ENCODE measurements at places on chromosomes 2 and 18.

- DNase-seq, result no peak
These were observed 466.9 kb upstream of the HNRNPA3 start for GRCh38 chr2:176745543-176746200.

DNA sequence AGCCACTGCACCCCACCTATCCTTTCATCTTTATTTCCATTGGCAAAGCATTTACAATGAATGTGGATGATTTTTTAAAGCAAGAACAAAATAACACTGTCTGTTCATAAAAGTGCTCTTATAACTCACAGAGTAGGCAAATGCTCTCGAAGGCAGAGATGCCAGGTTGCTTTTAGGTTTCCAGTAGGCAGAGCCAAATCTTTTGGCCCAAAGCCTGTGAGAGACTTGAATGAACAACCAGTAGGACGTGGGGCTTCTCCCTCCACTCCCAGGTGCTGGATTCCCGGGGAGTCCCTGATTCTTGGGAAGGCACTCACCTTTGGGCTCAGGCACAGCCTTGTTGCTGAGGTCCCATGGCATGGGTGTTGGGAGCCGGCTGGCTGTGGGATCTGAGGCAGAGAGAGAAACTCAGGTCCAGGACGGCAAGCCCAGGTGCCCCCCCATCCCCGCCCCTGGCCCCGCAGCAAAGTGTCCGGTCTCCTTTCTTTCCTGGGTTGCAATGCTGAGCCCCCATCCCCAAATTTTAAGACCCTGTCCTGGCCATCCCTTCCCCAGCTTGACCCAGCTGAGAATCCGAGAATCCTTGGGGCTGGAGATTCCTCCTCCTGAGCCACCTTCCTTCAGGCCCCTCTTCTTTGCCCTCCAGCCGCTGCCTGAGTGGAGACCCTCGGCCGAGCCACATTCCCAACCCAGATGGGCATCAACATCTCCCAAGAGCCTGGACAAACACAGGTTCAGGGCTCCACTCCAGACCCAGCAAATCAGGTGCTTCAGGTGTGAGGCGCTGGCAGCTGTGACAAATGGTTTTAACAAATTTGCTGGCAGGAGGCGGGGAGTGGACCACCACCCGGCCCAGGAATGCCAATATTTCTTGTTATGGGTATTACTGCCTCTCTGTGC, 5.8 kb downstream of the NEURL3 start:
- no peak for DNase-seq

GRCh38 chr2:27236626-27237025, 19.5 kb downstream of the CAD start:
- DNase-seq, result no peak

- DNase-seq, result no peak
These were observed 455.1 kb upstream of the DDX18 start for GRCh38 chr2:117359266-117359914.

GRCh38 chr2:148720501-148721001, 76.0 kb downstream of the EPC2 start:
- no peak for DNase-seq

- no peak for DNase-seq
These were observed 249.4 kb upstream of the KLHL29 start for GRCh38 chr2:23135481-23136100.

GRCh38 chr2:95122197-95122551, 566 bp upstream of the MRPS5 start:
- no peak for DNase-seq

GRCh38 chr18:24402209-24402785, 4.7 kb upstream of the OSBPL1A start:
- DNase-seq, result no peak

DNA sequence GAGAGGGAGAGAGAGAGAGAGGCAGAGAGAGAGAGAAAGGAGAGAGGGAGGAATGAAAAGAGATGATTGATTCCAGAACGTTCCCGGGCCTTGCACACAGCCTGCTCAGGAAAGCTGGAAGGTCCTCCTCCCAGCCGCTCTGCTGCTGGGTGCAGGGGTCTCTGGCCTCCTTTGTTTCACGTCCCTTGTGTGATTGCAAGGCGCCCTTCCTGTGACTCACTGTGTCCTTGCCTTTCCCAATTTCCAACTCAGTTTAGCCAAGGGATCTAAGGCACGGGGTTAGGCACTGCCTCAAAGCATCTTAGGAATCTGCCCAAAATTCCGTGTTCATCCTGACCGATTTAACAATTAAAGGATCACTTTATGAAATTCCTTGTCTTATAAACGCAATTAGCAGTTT, 221.2 kb downstream of the KLHL29 start:
- DNase-seq, result no peak

- DNase-seq, result peak; percentile 68
These were observed 50.0 kb downstream of the RBBP8 start for GRCh38 chr18:22983175-22983574.

DNA sequence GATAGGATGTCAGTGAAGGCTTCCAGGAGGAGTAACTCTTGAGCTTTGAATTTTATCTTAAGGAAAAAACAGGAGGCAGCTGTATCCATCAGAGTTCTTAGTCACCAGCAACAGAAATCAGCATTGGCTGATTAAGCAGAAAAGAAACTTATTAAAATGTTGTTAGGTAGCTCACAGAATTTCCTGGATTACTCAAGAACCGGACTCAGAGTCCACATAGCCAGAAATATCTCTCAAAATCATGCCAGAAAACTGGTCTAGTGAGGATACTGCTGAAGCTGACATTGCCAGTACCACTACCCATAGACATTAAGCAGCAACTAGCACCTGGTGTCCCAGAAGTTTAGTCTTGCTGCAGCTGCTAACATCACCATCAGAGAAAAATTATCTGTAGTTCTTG, 10.1 kb upstream of the AFTPH start:
- DNase-seq, result no peak

- no peak for DNase-seq
These were observed 46.3 kb upstream of the LPIN2 start for GRCh38 chr18:3059272-3059671.

- no peak for DNase-seq
These were observed 394.2 kb upstream of the ZEB2 start for GRCh38 chr2:144914113-144914512.

GRCh38 chr2:135317375-135317774, 213.6 kb downstream of the ZRANB3 start:
- no peak for DNase-seq

DNA sequence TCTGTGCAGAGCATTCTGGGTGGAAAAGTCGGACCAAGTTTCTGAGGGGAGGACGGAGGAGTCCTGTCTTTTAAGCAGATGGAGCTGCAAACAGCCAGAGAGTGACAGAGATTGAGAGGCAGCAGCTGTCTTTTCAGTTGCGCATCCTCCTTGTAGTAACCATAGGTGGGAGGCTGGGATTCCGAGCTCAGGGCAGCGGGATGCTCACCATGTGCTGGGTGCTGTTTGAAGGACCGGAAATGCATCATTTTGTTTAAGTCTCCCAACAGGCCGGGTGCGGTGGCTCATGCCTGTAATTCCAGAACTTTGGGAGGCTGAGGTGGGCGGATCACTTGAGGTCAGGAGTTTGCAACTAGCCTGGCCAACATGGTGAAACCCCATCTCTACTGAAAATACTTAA, 93.4 kb downstream of the AGAP1 start:
- DNase-seq, result no peak

GRCh38 chr2:9282128-9283112, 75.8 kb downstream of the ASAP2 start:
- no peak for DNase-seq

DNA sequence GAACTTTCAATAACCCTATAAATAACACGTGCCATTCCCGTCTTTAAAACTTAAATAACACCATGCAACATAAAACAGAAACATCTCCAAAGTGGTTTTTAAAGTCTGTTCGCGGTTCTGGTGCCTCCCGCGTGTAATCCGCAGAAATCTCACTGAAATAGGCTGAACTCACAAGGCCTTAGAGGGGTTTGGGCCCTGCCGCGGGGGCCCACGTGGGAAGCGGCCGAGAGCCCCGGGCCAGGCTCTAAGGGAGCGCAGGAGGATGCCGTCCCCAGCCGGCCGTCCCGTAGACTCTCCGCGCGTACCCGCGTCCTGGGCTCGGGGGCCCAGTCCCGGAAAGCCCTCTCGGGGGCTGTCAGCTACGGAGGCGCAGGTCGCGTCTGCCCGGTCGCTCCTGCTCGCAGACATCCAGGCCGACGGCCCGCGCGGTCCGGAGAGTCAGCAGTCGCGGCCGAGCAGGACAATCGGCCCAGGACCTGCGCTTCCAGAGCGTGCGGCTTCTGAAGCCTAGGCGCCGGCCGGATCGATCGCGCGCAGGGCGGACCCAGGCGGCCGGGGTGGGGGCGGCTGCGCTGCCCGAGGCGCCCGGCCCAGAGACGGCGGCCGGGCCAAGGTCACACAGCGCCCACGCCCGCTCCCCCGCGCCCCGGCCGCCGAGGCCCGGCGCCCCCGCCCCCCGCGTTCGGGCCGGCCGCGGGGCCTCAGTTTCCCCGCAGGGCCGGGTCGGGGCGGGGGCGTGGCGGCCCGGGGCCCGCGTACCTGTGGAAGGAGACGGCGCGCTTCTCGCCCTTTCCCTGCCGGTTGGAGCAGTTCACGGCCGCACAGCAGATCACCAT, 558 bp downstream of the THAP4 start:
- peak; percentile 57 for DNase-seq

GRCh38 chr2:39266139-39266805, 22.5 kb upstream of the CDKL4 start:
- no peak for DNase-seq

DNA sequence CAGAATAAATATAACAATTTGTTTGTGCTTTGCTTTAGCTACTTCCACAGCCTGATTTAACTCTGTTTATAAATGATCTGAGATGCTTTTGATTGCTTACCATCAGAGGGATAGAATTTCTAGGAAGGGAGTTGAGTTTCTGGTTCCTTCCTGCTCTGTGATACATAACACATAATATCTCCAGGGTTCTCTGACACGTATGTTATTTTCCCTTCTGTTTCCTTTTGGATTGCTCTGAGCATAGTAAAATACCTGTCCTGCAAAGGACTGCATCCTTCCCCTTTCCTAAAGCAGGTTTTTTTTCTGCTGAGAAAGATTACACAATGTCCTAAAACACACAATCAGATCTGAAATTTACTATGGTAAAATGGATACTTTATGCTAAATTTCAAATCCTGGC, 76.1 kb downstream of the CABYR start:
- DNase-seq, result peak; percentile 47

GRCh38 chr18:5244941-5245340, 47.9 kb upstream of the AKAIN1 start:
- no peak for DNase-seq

DNA sequence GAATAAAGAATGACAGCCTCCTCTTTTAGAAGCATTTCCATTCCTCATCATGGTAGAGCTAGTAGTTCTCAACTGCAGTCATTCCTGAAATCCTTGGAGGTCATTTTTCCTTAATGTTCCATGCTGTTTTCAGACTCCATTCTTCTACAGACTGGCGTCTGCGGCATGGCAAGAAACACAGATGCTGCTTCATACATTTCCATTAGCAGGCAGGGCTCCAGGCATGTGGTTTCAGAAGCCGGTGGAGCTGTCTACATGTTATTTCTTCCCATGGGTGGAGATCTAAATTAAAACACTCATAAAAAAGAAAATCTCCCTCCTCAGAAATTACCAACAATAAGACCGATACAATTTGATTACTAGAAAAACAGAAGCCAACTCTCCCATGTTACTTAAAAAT, 6.0 kb upstream of the DSG3 start:
- no peak for DNase-seq

- DNase-seq, result no peak
These were observed 72.3 kb upstream of the CD226 start for GRCh38 chr18:70019991-70020390.

GRCh38 chr18:70279470-70279869, 9.4 kb upstream of the SOCS6 start:
- no peak for DNase-seq

DNA sequence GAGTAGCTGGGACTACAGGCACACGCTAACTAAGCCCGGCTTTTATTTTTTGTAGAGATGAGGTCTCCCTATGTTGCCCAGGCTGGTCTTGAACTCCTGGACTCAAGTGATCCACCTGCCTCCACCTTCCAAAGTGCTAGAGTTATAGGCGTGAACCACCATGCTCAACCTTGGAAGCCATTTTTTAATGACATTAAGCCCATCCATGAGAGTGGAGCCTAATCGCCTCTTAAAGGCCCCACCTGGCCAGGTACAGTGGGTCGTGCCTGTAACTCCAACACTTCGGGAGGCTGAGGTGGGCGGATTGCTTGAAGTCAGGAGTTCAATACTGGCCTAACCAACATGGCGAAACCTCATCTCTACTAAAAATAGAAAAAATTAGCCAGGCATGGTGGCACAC, 41.6 kb upstream of the TFCP2L1 start:
- DNase-seq, result no peak

- DNase-seq, result no peak
These were observed 159.5 kb downstream of the L3MBTL4 start for GRCh38 chr18:6255116-6255705.

DNA sequence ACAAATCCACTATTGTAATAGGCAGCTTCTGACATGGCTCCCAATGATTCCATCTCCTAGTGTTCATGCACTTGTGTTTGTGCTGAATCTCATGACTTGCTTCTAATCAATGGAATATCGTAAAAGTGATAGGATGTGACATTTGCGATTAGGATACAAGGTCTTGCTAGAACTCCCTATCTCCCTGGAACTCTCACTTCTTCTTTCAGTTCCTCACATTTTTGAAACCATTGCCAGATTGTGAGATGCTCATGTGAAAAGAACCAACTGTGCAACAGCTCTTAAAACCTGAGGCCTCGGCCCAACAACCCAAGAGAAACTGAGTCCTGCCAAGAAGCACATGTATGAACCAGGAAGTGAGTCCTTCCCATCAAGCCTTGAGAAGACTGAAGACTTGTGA, 226.9 kb upstream of the DTNA start:
- DNase-seq, result no peak

DNA sequence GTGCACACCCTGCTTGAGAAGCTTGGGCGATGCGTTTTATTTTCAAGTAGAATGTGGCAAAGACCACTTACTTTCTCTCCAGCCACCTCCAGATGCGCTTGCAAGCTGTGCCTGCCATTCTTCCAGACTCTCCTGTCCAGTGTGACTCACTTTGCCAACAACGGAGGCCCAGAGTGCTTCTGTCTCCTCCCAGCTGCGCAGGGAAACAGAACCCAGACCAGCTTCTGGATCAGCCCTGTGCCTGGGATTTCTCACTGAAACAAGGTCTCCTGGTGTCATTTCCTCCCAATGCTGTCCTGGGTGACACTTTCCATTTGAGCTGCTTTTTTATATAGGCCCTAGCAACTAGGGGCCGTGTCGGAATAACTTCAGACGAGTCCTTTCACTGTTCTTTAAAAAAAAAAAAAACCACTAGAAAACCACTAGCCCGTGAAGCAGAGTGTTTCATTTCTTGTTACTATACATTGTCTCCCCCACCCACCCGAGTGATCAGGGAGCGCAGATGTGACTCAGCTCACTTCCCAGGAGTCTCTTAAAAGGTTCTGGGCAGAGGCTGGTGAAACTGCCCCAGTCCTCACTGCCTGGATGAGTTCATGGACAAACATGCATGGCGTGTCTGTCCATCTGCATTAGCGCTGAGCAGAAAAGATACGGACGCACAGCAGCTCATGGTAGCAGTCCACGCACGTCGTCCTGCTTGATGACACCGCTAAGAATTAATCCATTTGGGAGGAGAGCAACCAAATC, 25.3 kb upstream of the RPL31 start:
- no peak for DNase-seq

Data from endothelial cell of umbilical vein (primary cell).